ENCODE measurements at places on chromosomes 5 and 9.
A peak's percentile ranks its signal among the peaks of the same experiment; 100 is the strongest.

- DNase-seq = no peak
These were observed 34.6 kb upstream of the PTCH1 start for GRCh38 chr9:95551406-95551805.

DNA sequence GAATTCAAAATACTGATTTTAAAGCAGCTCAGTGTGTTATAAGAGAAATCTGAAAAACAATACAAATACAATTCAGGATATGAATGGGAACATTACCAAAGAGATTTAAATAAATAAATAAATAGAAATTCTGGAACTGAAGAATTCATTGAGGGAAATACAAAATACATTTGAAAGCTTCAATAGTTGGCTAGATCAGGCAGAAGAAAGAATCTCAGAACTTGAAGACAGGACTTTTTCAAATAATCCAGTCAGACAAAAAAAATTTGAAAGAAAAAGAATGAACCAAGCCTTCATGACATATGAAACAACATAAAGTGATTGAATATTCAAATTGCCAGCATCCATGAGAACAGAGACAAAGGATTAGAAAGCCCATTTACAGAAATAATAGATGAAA is 59.6 kb upstream of the TLX3 start:
- no peak for DNase-seq

DNA sequence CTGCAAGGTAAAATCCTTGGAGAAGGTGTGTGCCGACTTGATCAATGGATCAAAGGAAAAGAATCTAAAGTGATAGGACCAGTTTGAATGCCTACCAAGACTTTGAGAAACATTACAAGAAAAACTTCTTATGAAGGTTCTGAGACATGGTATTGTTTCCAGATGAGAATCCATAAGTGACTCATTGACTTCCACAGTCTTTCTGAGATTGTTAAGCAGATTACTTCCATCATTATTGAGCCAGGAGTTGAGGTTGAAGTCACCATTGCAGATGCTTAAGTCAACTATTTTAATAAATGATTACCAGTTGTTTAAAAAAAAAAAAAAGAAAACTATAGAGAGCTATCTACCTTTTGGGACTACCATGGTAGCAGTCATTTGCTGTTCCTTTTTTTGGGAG is 7.0 kb downstream of the LNPEP start:
- peak; percentile 72 for DNase-seq

GRCh38 chr9:16773617-16774016 is 96.9 kb downstream of the BNC2 start:
- no peak for DNase-seq

- DNase-seq = no peak
These were observed 44.8 kb downstream of the NLN start for GRCh38 chr5:65766781-65767180.

DNA sequence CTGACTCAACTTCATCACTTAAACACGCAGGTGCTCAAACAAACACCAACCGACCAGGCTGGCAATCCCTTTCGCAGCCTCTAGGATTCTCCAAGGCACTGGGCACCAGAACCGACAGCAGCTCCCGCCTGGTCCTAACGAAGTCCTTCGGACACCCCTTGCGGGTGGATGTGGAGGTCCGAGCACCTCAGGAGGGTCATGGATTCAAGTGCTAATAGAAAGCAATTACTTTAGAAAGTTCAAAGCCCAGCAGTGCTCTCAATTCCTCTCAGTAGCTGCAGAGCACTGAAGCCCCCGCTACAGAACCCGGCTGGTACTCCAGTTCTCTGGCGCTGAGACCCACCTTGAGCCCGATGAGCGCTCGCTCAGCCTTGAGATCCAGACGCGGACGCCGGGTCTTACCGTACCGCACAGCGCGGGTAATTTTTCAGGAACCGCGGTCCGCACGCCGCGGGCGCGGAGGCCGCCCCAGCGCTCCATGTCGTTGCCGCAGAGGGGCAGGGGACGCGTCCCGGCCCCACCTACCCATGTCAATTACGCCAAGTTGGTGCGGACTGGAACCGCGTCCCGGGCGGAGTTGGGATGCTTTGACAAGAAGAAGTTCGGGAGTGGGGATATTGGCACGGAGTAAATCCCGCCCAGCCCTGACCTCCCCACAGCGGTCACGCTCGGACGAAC is 638 bp downstream of the MARCHF3 start:
- DNase-seq = no peak

DNA sequence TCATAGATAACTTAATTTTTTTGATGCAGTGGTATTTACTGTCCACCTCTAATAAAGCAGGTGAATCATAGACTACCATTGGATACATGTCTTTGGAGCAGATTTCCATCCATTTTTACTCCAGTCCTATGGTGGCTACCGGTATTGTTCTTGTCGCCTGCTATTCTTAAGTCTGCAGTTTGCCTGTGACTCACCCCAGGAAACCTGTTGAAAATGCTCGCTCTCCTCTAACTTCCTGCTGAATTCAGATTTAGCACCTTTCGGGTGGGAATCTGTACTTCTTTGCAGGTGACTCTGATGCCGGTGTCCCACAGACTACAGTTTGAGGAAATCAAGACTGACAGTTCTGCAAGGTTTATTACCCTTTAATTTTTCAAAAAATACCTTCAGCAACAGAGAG is 58.8 kb upstream of the DHFR start:
- DNase-seq = no peak

DNA sequence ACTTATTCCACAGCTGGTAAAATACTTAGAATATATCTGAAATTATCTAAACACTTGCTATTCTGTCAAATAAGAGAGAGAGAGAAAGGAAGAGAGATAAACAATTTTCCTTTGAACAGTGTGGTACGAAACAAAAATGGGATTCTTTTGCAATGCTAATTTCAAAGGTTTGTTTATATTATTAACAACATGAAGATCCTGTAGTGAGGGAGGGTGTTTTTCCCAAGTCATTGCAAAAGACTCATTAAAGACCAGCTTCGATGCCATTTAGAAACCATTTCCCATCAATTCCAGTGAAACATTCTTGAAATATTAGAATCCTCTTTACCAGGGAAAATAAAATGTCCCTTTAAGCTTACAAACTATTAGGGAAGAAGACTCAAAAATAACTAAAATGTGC is 505.4 kb downstream of the SEMA5A start:
- DNase-seq = no peak

- DNase-seq = no peak
These were observed 33.8 kb downstream of the SVEP1 start for GRCh38 chr9:110545705-110546104.

GRCh38 chr9:135582966-135583687 is 21.6 kb downstream of the PAEP start:
- DNase-seq = no peak

GRCh38 chr5:32020271-32020670 is 153.8 kb downstream of the GOLPH3 start:
- DNase-seq = no peak

DNA sequence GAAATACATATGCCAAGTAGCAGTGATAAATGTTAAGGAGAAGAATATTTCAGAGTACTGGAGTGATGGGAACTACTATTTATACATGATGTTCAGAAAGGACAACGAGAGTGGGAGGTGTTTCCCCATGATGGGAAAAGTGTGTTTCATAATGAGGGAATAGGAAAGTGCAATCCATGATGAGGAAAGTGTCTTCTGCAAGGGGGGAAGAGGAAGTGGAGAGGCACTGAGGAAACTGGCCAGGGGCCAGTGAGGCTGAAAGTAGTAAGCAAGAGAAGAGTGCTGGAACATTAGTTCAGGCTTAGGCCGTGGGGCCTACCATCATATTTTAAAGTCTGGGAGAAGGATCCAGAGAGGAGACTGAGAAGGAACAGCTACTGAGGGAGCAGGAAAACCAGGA is 327.2 kb downstream of the SLF1 start:
- DNase-seq = no peak

DNA sequence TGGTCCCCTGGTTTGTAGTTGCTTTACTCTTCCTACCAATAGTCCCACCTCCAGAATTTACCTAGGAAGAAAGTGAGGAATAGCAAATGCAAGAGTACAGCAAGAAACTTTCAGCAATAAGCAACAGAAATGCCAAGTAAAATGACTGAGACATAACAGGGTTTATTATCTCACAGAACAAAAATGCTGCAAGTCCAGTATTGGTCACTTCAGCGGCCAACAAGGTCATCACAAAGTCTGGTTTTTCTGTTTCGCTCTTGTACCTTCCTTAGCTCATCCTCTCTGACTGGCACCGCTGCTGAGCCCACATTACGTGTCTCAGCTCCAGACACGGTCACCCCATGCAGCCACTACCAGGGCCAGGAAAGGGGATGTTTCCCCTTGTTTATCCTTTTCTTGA is 82.7 kb downstream of the RFK start:
- DNase-seq = no peak
